ENCODE measurements at places on chromosomes 5 and 9.

DNA sequence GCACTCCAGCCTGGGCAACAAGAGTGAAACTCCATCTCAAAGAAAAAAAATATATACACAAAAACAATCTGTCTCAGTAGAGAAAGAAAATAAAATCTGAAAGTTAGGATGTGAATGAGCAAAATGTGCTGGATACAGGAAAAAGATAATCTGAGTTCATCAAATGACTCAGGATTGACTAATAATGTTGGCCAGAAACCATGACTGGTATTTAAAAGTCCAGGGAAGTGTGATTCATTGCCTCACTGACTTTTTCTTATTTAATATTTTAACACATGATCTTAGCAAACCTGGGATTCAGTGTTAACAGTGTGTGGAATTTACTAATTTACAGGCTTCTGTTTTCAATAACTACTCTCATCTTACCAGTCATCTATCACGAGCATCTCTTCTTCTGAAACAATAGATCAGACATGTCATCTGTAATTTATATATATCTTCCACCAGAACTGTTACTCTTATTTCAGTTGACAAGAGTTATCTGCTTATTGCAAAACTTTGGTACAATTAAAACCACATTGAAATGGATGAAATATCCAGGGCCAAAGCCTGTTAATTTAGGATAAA lies 256.7 kb downstream of the CDH12 start:
- no peak for DNase-seq

- DNase-seq: no peak
These were observed 20.0 kb downstream of the JMY start for GRCh38 chr5:79255786-79256557.

DNA sequence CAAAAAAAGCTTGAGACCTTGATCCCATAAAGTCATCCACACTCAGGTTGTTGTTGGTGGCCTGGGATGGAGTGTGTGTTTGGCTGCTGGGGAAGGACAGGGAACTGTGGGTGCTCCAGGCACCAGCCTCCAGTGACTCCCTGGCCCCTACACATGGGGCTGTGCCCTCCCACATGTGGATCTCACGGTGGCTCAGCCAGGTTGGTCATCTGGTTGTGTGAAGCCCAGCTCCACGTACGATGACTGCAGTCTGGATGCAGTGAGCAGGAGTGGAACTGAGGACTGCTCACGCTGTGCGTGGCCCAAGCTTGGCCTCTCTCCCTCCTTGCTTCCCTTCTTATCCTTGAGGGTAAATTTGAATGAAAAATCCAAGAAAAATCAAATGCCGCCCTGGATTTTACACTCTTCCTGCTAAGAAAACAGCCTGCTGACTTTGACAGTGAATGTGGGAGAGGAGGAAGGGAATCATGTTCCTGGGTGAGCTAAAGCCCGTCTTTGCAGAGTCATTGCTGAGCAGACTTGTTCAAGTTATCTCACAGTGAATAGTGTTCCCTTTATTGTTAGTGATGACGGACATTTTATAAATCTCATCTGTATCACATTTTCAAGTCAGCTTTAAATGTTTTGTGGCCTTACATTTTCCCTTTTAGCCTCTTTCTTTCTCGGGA lies 65.1 kb upstream of the CACNA1B start:
- no peak for DNase-seq

- DNase-seq: no peak
These were observed 24.4 kb upstream of the MLLT3 start for GRCh38 chr9:20646656-20647055.

DNA sequence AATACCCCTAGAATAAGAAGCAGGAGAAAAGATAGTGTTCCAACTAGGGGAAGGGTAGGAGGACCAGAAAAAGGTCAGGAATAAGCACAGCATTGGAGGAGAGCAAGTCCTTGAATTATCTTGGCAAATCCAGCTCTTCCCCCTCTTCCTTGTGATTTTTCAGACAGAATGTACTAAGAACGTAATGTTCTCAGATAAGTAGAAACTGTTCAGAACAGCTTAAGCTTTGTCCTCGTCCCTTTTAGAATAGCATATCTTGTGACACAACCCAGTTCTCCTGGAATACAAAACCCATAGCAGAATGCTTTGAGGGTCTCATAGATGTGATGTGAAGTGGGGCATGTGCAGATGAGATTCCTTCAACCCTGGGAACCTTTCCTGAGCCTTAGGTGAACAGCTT lies 97.4 kb downstream of the EMB start:
- DNase-seq: no peak

DNA sequence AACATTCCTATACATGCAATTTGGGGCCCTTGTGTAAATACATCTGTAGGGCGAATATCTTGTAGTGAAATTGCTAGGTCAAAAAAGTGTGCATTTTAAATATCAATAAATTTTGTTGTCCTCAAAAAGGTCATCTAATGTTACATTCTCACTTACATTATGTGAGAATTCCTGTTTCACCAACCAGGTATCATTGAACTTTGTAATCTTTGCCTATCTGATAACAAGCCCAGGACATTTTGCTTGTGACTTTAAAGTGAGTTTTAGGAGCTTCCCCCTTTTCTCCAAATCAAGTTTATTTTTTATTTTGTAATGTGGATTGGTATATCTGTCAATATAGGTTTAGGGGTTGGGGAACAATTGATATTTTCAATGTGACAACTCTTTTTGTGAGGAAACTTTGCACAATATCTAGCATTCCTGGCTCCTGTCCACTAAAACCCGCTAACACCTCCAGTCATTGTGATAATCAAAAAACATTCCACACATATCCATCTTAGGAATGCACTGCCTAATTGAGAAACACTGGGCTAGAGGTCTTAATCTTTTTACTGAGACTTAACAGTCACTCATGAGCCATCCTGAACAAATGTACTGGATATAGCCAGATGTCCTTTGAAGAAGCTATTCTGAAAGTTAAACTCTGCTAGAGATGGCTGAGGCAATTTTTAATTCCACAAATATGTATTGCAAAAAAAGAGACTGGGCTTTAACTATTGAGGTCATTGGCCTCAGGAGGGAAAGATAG lies 72.5 kb upstream of the SLC1A1 start:
- DNase-seq: no peak

DNA sequence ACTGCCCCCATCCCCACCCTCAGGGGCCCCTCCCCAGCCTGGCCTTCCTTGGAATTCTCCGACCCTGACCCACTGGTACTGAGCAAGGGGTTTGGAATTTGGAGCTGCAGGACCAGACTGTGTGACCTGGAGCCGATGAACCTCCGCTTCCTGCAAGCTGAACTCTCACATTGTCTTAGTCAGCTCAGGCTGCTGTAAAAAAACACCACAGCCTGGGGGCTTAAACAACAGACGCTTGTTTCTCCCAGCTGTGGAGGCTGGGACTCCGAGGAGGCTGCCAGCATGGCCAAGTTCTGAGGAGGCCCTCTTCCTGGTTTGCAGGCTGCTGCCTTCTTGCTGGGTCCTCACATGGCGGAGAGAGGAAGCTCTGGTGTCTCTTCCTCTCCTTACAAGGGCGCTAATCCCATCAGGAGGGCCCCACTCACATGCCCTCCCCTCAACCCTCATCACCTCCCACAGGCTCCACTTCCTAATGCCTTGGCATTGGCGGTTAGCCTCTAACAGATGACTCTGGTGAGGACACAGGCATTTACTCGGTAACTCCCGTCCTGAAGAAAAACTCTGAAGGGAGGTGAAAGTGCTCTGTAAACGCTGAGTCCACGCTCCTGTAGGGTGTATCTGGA lies 42.4 kb downstream of the C5orf15 start:
- DNase-seq: no peak

DNA sequence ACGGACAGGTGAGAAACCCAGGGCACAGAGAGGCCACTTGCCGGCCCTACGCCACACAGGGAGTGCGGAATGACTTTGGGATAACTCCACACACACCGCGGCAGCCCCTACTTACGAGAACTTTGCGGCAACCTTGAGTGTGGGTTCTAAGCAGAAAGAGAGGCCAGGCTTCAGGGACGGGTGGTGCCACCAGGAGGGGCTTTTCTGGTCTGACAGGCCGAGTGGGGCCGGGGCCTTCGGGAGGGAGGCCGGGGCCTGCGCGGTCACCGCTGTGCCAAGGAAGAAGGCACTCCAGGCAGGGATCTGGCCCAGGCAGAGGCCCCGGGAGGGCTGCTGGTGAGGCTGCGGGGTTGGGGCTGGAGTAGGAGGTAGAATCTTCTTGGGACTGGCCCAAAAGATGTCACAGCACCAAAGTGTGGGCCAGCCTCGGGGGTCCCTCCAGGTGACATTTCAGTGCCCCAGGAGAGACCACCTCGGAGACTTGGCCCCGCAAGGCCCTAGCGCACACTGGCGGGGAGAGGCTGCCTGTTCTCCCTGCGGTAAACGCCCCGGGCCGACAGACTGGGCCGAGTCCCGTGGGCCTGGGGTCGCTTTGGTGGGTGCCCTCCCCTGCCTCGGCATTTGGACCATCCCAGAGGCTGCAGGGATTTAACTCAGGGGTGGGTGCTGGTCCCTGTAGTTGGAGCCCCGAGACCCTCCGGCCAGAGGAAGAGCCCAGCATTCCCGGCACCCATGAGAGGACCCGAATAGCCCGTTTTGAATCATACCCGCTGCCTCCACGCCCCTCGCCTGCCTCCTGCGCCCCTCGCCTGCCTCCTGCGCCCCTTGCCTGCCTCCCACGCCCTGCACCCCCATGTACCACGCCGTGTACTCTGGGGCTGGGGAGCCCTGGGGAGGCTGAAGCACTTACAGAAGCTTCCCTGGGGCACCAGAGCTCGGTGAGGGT lies 9.0 kb upstream of the RNU6ATAC start:
- no peak for DNase-seq

- no peak for DNase-seq
These were observed 16.9 kb downstream of the C9orf85 start for GRCh38 chr9:71928376-71928775.

GRCh38 chr5:57316798-57317327 lies 143.0 kb downstream of the GPBP1 start:
- no peak for DNase-seq

DNA sequence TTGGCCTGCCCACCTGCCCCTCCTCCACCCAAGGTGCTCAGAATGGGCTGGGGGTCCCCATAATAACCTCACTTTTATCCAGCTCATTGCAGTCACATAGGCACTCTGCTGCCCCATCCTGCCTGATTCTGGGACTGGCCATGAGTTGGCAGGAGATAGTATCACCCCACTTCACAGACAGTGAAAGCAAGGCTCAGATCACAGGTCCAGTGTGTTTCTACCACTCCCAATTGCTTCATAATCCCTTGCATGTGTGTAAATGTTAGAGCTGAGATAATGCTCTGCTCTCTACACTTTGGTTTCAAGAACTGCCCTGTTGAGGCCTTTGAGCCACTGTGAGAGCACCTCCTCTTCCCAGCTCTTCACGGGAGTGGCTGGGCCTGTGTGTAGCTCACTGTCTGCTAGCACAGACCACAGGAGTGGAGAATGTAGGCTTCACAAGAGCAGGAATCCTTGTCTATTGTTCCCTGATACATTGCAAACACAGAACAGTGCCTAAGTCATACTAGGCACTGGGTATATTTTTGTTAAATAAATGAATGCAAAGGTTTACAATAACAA lies 8.4 kb downstream of the PCYOX1L start:
- no peak for DNase-seq

DNA sequence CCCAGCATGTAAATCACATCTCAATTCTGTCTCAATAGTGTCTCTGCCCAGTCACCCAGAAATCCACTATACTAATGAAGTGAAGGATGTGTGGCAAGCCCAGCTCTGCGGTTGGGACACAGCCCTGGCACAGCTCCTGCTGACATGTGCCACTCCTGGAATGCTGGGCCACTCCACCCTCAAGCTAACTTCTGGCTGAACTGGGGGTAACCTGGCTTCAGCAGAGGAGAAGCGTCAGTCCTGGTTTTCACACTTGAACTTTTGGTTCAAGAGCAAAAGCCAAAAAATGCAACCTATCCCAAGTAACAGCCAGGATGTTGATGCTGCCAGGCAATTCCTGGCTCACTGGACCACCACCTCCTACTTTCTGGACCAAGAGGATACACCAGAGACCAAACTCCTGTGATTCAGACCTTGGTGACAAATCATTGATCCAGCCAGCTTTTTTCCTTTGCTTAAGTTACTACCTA lies 86.4 kb downstream of the ARRDC3 start:
- DNase-seq: no peak

DNA sequence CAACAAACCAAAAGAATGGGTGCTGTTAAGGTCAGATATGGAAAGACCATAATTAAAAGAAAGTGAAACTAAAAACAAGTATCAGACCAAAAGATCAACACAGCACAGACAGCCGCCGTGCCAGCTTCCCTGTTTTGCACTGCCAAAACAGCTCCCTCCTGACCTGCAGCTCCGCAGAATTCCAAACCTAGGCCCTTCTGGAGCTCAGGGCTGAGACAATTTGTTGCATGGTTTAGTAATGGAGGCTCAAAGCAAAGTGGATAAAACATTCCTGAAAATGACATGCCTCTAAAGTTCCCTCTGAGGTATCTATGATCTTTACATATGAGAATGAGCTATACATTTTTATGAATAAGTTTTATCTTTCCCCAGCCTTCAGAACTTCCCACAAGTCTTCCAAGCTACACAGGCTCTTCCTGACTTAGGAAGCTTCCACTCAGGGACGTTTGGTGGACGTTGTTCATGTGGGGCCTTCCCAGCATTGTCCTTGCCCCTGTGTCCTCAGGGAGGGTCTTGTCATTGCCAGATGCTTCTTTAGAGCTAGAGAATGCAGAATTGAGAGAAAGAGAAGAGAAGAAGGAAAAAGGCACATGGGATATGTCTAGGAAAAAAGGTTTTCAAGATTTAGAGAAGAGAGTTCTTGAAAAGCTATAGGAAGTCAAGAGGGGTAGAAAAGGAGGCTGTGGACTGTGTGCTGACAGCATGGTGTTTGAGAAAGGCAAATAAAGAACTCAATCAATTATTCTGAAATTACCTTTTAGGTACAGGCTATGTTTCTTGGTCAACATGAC lies 28.4 kb upstream of the SSBP2 start:
- DNase-seq: no peak

DNA sequence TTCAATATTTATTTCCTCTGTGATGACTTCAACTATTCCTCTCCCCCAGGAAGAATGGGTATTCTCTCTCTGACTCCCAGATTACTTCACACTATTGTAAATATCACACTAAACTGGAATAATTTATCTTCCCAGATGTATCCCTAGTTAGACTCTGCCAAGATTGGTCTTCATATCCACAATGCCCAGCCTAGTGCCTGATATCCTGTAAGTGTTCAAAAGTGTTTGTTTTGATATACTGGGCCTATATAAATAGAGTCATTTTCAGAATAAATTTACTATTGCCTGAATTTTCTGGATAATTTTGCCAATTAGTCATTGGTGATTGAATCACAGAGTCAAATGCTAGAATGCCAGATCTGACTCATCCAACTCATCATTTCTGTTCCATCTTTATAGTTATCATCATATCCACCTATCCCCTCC lies 143.7 kb upstream of the TNC start:
- DNase-seq: no peak

- no peak for DNase-seq
These were observed 6.1 kb upstream of the TMEFF1 start for GRCh38 chr9:100466829-100467221.

DNA sequence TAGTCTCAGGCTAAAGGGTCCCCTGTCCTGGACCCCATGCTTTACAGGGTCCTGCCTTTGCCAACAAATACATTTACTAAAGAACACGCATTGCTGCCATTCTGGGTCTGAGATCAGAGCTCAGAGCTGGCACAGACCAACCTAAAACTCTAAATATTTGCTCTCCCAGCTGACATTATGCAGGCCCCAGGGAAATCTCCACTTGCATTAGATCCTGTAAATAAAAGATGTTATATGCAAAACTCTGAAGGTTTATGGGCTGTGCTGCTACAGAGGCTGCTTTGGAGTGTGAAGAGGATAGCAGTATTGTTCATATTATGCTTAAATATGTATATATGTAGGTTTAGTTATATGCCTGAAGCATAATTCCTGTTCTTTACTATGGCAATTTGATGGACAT lies 35.9 kb upstream of the RANBP3L start:
- DNase-seq: no peak
